ENCODE measurements at places on chromosomes 6 and 20.

GRCh38 chr6:33746036-33746600 lies 587 bp downstream of the IP6K3 start:
- no peak for DNase-seq

- no peak for DNase-seq
Measured at GRCh38 chr6:7725412-7725811, 487 bp upstream of the BMP6 start.

DNA sequence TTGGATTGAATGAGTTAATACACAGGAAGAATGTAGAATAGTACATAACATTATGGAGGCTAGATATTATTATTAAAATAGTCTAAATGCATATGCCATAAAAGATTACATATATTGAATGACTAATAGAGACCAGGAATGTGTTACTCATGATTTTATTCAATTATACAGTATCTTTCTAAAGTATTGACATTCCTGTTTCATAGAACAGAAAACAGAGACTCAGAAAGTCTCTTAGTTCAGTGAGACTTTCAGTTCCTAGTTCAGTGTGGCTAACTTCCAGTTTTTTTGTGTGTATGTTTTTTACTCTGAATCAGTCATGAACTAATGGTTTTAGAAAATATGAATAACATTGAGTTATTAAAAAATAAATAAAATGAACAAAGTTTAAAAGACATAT lies 34.6 kb upstream of the TMEM244 start:
- DNase-seq = no peak

- no peak for DNase-seq
Measured at GRCh38 chr6:12327391-12327790, 37.2 kb downstream of the EDN1 start.

- DNase-seq = no peak
Measured at GRCh38 chr6:38281126-38281525, 358.6 kb downstream of the BTBD9 start.

- no peak for DNase-seq
Measured at GRCh38 chr6:3447005-3447404, 9.8 kb downstream of the SLC22A23 start.

- no peak for DNase-seq
Measured at GRCh38 chr6:42294759-42295158, 77.1 kb upstream of the MRPS10 start.

DNA sequence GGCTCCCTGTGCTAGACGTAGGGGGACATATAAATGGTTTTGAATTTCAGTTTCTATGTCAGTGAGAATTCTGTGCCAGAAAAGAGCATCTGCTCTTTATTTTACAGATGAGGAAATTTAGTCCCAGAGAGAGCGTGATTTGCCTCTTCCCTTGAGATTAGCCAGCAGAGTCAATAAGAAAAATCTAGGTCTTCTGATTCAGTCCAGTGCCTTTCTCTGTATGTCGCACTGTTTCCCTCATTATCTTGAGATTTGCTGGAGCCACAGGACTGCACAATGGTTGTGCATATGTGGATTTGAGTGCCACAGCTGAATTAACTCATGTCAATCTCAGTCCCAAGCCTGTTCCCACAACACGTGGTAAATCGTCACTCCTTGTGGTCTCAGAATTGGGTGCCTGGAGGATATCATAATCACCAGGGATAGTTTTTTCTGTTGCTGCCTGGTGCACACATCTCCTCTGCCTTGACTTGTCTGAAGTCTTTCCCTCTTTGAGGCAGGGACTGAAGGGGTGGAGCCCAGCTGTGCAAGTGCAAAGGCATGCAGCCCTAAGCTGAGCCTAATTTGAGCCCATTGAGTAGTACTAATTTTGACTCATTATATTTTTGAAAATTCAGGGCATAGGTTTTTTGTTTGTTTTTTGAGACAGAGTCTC lies 276.7 kb downstream of the SOX4 start:
- DNase-seq = no peak

- no peak for DNase-seq
Measured at GRCh38 chr6:80339421-80339820, 232.9 kb downstream of the BCKDHB start.

- DNase-seq = no peak
Measured at GRCh38 chr20:63466250-63466825, 6.1 kb downstream of the KCNQ2 start.

GRCh38 chr6:17381424-17382147 lies 11.8 kb upstream of the CAP2 start:
- peak; percentile 38 for DNase-seq

DNA sequence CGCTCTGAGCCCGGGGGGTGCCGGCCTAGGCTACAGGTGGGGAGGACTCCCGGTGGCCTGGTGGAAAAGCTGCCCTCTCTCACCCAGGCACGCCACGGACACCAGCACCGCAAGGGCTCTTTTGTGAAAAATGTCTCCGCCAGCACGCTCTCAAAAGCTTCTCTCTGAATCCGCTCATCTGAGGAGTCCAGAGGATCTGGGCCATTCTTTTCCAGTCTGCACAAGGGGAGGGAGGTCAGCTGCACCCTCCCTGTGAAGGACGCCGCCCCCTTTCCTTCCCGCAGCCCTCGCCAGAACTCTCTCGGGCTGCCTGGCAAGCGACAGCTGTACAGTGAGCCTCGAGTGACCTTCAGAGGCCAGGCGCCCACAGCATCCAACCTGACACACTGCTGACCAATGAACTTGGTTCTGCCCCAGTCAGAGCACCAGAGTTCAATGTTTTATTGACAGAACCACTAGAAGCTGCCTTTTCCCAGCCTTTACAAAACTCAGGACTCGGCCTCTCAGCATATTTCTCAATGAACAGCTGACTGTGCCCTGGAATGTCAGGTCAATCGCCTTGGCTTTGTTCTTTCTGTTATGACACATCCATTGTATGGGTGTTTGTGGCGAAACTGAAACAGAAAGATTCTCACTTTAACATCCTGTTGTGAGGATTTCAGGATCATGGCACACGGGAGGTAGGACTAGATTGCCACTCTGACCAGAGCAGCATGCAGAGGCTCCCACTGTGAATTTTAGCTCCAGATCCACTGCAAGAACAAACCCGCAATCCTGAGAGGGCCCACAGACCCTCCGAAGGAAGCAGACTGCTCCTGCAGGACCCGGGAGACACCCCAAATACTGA lies 26.7 kb downstream of the SERPINB9 start:
- peak; percentile 73 for DNase-seq

DNA sequence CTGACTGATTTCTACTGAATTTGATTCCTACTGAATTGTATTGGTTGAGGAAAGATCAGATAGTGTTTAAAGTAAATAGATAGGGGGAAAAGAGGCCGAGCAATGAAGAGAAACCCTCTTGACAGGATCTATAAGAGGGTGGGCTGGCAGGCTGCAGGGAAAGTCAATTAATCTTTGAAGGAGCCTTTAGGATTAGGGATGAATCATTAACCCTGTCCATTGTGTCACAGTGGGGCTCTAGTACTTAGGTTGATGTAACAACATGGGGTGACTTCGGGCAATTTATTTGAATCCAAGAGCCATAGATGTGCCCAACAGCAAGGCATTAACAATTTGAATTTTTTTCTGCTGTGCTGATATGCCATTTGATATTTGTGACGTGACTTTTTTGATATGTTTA lies 7.5 kb downstream of the RFX6 start:
- DNase-seq = no peak

DNA sequence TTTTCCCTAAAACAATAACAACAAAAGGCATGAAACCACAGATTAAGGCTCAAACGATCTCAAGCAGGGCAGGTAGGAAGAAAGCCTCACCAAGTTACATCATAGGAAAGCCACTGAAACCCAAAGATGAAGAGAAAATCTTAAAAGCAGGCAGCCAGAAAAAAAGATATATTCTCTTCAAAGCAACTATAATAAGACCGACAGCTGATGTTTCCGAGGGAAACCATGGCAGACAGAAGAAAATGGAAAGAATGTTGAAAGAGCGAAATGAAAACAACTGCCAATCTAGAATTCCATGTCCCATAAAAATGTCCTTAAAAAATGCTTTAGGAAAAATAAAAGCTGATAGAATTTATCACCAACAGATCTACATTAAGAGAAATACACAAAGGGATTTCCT lies 161.5 kb upstream of the THBS2 start:
- no peak for DNase-seq

GRCh38 chr20:36574366-36575135 lies 1.2 kb downstream of the TGIF2 start:
- DNase-seq = no peak

- DNase-seq = no peak
Measured at GRCh38 chr6:33372526-33373123, 19.0 kb upstream of the KIFC1 start.

- DNase-seq = no peak
Measured at GRCh38 chr6:2231438-2231837, 14.0 kb downstream of the GMDS start.

GRCh38 chr20:50580016-50580747 lies 70.0 kb downstream of the PTPN1 start:
- no peak for DNase-seq

GRCh38 chr6:86615299-86615698 lies 322.0 kb upstream of the HTR1E start:
- DNase-seq = no peak

DNA sequence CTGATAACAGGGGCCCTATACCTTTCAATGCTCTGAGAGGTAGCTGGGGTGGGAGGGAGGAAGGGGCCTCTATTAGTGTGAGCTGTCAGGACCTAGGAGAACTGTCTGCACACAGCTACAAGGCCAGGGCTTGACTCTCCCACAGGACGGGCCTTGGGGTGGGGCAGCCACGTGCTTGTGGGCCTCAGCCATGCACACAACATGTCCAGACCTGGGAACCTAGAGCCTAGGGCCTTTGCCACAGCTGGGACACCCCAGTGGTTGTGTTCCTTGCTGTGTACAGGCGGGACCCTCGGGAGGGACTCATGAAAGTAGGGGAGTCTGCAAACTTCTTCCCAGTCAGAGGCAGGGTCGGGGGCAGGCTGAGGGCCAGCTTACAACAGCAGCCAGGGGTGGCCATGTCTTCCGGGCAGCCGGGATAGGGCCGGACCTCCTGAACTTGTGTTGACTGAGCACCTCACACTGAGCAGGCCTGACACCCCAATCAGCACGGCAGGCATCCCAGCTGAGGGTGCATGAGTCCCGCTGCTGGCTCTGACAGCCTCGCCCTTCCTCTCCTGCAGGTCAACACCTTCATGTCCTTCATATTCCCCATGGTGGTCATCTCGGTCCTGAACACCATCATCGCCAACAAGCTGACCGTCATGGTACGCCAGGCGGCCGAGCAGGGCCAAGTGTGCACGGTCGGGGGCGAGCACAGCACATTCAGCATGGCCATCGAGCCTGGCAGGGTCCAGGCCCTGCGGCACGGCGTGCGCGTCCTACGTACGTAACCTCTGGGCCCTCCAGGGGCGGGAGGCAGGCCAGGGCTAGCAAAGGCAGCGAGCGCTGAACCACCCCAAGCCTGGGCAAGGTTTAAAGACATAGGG lies 41.9 kb upstream of the MRGBP start:
- DNase-seq = no peak

DNA sequence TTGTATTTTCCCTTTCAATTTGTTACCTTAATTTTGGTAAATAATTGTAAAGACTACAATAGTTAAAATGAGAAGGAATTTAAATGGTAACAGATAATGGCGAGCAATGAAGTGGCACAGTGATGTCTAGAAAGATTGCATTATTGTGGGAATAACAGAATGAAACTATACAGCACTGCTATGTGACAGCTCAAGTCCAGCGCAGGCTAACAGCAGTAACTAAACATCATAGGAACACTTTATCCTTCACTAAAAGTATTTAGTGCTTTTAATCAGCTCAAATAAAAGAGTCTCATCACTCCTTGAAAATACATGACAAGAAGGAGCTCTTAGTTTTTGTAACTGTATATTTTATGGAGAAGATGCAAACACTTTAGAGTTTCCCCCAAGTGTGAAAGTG lies 190.8 kb downstream of the TENT5A start:
- DNase-seq = no peak

DNA sequence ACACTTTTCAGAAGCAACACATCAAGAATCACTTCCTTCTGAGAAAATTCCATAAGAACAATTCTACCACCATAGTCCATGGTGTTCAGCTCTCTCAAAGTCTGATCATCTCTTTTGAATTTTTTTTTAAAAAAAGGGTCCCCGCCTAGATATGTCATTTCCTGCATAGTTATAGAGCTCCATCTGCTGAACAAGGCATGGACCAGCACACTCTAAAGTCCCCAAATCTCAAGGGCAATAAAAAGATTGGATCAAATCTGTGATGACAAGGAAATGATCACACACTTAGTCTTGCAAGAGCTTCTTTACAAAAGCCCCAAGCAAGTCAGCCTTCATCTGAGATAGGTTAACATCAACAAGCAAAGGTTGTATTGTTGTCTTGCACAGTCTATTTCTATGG lies 100.7 kb upstream of the STMND1 start:
- DNase-seq = no peak

GRCh38 chr6:47485491-47486135 lies 8.0 kb downstream of the CD2AP start:
- no peak for DNase-seq

- DNase-seq = peak; percentile 61
Measured at GRCh38 chr20:21323640-21324039, 20.5 kb downstream of the XRN2 start.

- DNase-seq = no peak
Measured at GRCh38 chr6:139583420-139583819, 209.0 kb upstream of the CITED2 start.

DNA sequence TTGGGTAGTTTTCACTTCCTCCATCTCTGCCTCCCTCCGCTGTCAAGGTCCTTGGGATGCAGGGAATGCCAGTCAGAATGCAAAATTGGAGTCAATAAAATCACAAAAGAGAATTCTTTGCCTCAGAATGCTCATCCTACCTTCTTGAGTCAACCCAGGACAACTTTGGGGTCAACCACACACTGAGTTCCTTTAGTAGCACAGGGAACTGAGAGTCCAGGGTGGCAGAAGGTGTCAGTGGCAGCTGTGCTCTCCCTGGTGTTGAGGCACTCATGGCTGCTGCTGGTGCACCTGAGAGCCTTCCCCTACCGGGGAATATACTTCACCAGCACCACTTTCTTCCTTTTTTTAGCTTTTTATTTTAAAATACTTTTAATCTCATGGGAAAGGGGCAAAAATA lies 829 bp upstream of the NOTCH4 start:
- no peak for DNase-seq

GRCh38 chr6:105591053-105591452 lies 188.2 kb upstream of the PREP start:
- no peak for DNase-seq

DNA sequence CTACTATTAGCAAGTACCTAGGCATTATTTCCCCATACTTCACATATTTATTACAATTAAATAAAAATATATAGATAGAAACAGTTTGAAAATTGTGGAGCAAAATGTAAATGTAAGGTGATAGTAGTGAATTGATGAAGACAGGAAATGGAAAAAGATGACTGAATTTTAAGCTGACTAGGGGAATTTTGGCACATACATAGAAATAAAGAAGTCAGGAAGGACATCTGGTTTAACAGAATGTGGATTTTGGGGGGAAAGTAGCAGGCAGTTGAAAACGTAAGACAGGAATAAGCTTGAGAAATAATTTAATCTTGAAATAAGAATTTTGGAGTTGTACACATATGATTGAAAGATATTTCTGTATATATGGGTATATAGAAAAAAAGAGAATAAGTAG lies 701.7 kb upstream of the CITED2 start:
- no peak for DNase-seq
